ENCODE measurements at places on chromosomes 2 and 18.

- no peak for DNase-seq
Measured at GRCh38 chr2:16570516-16570915, 95.1 kb downstream of the CYRIA start.

- no peak for DNase-seq
Measured at GRCh38 chr2:12769492-12770105, 52.9 kb downstream of the TRIB2 start.

DNA sequence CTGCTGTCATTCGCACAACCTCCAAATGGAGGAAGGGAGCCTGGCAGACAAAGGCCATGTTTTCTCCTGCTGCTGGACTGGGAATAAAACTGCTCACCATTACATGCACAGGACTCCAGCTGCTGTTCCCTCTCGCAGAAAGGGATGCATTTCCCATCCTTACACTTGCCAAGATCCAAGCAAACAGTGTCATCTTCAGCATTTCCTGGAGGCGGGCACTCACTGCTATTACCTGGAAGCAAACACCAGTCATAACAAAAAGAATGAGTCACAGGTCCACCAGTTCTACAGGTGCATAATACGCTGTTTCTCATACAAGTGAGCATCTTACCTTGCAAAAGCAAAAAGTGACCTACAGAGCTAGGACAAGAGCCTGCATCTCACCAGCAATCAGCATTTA, 22.7 kb downstream of the IAH1 start:
- no peak for DNase-seq

- DNase-seq: no peak
Measured at GRCh38 chr2:120826260-120826648, 90.6 kb downstream of the GLI2 start.

Measured in stimulated activated CD4-positive, alpha-beta T cell treated with anti-CD3 and anti-CD28 coated beads, Interleukin-4, amount 100 ng/mL, for 48 hours (primary cell).